Hematopoietic multipotent progenitor cell treated with erythropoietin and hydrocortisone succinate and interleukin-3 and kit ligand, for 8 days (in vitro differentiated cells): ENCODE measurements at places on chromosomes 7 and 10.

DNA sequence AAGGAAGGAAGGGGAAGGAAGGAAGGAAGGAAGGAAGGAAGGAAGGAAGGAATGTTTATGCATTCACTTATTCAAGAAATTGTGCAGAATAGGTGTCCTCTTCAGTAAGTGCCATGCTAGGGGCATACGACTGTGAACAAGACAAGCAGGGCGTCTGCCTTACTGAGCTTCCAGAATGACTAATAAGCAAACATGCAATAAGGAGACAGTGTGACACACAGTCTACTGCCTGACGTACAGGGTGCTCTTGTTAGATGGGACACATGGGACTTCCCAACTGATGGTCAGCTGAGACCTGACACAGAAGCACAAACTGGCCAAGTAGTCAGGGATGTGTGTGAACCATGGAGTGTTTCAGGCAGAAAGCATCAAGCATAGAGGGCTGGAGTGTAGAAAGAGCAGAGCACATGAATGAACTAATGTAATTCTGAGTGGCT, 18.2 kb downstream of the DNAJC12 start:
- no peak for DNase-seq

GRCh38 chr10:73225518-73225917, 21.5 kb downstream of the DNAJC9 start:
- no peak for DNase-seq

- no peak for DNase-seq
Observed at GRCh38 chr7:82085116-82085515, 315.3 kb upstream of the HGF start.

GRCh38 chr7:4103352-4104091, 578.6 kb upstream of the FOXK1 start:
- DNase-seq, result peak; percentile 10

- DNase-seq, result no peak
Observed at GRCh38 chr7:1900847-1901246, 230.8 kb downstream of the ELFN1 start.

- no peak for DNase-seq
Observed at GRCh38 chr10:124053971-124054370, 39.4 kb downstream of the CHST15 start.

GRCh38 chr10:129501652-129502436, 34.8 kb downstream of the MGMT start:
- no peak for DNase-seq

DNA sequence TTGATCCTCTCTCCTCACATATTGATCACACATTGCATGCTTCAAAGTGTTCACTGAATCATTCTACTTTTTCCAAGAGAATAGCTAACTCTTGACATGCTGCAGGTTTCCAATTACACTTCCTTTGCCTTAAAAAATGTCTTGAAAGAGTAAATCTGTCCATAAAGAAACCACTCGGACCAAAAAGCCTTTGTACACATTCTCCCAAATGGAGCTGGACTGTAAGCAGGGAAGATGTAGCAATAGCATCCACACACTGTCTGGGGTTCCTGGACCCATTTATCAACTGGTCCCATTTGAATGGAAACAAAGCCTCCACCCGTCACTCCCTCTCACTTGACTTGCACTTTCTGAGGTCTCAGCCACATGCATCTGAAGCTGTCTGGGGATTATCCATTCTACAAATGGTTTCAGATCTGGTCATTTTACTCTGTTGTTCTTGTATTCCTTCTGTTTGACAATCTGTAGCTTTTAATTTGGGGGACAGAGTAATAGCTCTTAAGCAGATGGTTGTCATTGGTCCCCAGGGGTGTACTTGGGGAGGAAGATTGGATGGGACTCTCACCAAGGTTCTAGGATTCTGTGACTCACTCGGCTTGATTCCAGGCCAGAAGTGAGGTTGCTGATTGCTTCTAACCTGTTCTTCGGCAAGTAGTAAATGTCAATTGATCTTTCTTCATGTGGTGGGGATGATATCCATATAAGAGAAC, 203.5 kb downstream of the HIBADH start:
- no peak for DNase-seq

- DNase-seq, result peak; percentile 40
Observed at GRCh38 chr7:29196191-29196590, 1.6 kb downstream of the CHN2 start.

DNA sequence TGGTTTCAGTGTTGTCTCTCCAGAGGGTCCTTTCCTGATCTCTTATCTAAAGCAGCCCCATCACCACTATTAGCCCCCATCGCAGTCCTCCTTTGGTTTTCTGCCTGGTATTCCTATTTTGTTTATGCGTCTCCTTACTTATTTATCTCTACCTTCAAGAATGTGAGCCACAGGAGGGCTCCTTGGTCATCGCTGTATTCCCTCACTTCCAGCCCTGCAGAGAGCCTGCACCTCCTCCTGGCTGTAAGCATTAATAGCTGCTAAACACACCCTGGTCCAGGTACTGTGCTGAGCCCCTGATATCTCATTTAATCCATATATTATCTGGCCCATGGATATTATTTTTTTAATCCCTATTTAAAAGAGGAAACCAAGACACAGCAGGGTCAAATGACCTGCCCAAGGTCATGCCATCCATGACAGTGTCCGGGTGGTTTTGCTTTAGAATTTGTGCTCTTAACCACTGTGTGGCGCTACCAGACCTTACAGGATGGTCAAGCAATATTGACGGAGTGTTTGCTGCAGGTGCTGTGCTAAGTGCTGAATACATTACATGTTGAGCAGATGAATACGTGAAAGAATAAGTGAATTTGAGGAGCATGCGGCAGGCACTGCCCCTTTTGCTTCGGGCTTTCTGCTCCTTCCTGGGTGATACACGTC, 227.2 kb downstream of the ADAM12 start:
- DNase-seq, result no peak

- DNase-seq, result peak; percentile 64
Observed at GRCh38 chr7:113087071-113087998, 708 bp upstream of the GPR85 start.

DNA sequence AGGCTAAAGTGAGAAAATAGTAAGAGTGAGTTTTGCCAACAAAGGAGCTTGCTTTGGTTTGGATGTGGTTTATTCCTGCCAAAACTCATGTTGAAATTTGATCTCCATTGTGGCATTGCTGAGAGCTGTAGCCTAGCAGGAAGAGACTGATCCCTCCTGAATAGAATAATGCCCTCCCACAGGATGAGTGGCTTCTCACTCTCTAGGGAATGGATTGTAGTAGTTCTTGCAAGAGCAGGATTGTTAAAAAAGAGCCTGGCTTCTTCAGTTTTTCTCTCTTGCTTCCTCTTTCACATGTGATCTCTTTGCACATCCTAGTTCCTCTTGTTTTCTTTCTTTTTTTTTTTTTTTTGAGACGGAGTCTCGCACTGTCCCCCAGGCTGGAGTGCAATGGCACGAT, 34.4 kb downstream of the ASAH2 start:
- no peak for DNase-seq

DNA sequence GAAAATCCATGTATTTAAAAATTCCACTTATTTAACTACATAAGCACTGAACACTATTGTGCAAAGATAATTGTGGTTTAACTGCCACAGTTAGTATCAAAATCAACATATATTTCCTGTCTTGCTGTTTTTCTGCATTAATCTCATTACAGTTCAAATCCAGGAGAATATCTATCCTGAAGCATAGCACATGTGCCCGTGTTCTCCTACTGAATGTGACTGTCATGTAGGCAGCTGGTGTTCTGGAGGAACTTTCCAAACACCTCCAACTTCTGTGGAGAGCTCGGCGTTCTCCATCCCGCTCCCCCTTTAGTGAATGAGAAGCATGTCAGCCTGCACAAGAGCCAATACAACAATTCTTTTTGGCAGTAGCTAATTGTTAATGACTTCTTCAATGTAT, 76.4 kb upstream of the IKZF1 start:
- DNase-seq, result peak; percentile 40

DNA sequence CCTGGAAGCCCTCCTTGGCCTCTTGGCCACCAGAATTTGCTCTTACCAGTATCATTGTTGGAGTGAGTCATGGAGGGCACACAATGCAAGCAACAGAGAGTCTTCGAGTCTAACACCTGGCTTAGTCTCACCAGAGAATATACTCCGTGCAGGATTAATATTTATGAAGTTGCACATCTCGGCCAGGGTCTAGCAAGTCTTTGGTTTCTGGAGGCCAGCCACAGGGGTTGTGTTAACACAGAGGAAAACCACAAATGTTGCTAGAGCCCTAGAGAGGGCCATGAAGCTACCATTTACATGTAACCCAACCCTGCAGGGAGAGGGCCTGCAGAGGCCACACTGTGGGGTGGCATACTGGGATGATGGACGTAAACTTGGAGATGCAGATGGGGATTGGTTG, 71.8 kb downstream of the MTPN start:
- no peak for DNase-seq

DNA sequence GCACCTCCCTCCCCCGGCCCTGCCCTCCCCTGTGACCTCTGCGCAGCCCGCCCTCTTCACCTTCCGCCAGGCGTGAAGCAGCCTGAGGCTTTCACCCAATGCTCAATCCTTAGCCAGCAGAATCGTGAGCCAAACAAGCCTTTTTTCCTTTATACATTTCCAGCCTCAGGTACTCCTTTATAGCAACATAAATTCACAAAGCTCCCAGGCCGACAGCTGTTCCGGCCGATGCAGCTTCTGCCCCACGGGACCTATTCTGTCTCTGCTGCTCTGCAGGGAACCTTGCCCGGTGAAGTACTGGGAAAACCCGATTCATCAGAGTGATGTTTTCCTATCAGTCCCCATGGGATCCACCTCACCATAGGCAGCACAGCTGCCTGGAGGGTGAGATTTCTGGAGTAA, 87.4 kb downstream of the CHST15 start:
- DNase-seq, result no peak

- DNase-seq, result no peak
Observed at GRCh38 chr7:116241291-116241690, 31.0 kb downstream of the TES start.

- DNase-seq, result no peak
Observed at GRCh38 chr10:34116220-34116641, 698.9 kb downstream of the PARD3 start.

GRCh38 chr10:68471063-68471585, 649 bp downstream of the DNA2 start:
- peak; percentile 27 for DNase-seq

DNA sequence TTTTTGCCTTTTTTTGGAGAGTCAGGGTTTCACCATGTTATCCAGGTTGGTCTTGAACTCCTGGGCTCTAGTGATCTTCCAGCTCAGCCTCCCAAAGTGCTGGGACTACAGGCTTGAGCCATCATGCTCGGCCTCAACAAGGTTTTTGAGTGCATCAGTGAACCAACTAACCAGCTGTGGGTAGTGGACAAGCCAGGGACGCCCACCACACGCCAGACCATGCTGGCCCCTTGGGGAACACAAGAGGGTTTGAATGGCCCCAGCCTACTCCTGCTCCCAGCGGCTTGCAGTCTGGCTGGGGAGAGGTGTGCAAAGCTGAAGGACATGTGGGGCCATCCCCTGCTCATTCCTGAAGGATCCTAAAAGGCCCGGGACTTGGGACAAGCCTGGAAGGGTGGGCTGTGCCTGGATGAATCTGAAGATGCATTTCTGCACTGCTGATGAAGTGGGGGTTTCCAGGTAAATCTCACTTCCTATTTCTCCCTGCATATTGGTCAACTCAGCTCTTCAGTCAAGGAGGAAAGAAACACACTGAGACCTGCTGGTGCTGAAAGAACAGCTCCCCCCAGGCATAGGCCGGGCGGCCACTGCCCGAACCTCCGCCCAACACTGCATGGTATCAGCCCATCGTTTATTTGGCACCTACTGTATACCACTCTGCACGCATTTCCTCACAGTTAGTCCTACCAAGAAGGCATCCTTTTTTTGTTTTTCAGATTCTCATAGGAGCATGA, 6.9 kb downstream of the MMD2 start:
- peak; percentile 14 for DNase-seq

GRCh38 chr10:116201011-116201410, 72.0 kb downstream of the GFRA1 start:
- no peak for DNase-seq

GRCh38 chr10:75712242-75712880, 280.9 kb downstream of the LRMDA start:
- no peak for DNase-seq
